Stimulated activated CD4-positive, alpha-beta T cell treated with anti-CD3 and anti-CD28 coated beads, TNF-alpha, amount 100 ng/mL, for 1 hour (primary cell): ENCODE measurements at places on chromosomes 3 and 15.

GRCh38 chr3:145780301-145780700, 380.7 kb downstream of the PLOD2 start:
- DNase-seq = no peak

- DNase-seq = no peak
Measured at GRCh38 chr15:85490856-85491255, 110.5 kb downstream of the AKAP13 start.

DNA sequence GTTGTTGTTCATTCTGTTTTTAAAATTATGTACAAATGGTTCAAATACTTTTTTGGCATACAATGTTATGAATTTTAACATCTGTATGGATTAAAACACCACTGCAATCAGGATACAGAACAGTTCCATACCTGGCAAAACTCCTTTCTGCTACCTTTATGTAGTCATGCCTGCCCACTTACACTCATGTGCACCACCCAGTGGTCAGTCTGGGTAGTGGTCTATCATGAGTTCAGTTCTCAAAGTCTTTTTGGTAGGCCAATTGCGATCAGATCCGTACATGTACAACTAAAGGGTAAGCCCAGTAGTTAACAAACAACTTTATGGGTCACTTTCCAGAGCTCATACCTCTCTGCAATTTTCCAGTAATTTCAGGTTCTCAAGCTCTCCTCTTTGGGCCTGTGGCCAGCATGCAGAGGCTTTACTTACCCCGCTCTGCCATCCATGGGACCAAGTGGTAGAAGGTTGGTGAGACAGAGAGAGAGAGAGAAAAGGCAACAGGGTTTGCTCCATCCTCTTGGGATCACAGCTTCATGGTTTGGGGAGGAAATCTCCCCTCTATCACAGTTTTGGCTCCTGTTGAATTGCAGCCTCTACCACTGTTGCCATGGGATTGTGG, 63.9 kb upstream of the FAM98B start:
- DNase-seq = no peak

- DNase-seq = no peak
Measured at GRCh38 chr3:134903837-134904236, 108.8 kb downstream of the EPHB1 start.

GRCh38 chr15:66864871-66865281, 162.8 kb downstream of the SMAD6 start:
- DNase-seq = no peak

DNA sequence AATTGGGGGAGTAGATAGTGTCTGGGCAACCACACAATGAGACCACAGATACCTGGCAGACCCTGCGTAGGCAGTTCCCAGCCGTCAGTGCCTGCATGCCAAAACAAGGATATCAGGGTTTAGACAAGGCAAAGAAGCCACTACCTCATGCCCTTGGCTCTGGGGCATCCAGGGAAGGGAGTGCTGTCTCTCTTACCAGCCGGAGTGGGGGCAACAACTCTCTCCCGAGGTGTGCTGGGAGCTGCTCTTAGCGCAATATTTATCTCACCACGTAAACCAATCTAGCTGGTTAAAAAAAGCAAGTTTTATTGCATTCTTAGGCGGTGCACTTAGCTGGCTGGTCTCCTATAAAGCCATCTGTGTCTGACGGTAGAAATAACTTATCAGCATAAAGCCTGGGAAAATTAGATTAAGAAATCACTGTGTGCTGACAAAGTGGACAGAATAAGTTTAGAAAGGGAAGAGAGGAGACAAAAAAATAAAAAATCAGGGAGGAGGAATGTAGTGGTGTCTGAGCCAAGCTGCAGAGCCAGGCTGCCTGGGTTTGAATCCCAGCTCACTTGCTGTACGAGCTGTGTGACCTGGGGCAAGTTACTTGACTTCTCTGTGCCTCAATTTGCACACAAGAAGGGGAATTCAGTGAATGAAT, 273.2 kb downstream of the PDZRN3 start:
- DNase-seq = no peak

- DNase-seq = no peak
Measured at GRCh38 chr3:7421065-7421464, 560.1 kb downstream of the GRM7 start.

DNA sequence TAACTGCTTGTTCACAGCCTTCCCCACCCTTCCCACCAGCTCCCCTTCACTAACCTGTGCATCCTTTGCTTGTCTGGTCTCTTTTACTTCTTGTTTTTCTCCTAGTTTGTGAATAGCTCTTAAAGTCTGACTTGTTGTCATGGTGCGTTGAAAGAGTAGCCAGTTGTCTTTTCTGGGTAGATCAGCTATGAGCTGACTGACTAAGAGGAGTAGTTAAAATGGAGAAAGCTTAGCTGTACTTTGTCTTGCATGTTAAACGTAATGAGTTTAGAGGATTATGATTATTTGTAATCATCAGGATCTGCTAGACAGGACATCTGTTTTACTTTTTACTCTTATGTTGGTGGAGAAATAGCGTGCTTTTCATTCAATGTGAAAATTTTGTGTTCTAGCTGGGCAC, 35.9 kb downstream of the ATP2C1 start:
- no peak for DNase-seq

DNA sequence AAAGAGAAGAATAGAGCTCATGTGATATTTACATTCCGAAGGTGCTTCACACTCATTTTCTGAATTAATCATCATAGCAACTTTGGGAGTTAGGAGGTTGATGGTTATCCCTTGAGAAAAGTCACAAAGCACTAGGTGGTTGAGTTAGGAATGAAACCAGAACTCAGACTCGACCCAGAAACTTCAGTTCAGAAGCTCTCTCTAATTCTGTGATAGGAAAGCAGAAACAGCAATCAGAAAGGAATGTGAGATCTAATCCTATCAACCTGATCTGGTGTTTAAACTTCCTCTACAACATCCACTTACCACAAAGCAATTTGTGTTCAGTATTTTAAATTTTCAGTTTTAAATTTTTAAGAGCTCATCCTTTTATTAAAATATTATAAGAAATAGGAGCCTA, 211.2 kb downstream of the CNTN3 start:
- DNase-seq = no peak

- no peak for DNase-seq
Measured at GRCh38 chr3:194782698-194783404, 97.2 kb downstream of the FAM43A start.

- DNase-seq = no peak
Measured at GRCh38 chr3:15629860-15630597, 28.5 kb downstream of the BTD start.

- no peak for DNase-seq
Measured at GRCh38 chr15:81926981-81927380, 118.8 kb downstream of the MEX3B start.

DNA sequence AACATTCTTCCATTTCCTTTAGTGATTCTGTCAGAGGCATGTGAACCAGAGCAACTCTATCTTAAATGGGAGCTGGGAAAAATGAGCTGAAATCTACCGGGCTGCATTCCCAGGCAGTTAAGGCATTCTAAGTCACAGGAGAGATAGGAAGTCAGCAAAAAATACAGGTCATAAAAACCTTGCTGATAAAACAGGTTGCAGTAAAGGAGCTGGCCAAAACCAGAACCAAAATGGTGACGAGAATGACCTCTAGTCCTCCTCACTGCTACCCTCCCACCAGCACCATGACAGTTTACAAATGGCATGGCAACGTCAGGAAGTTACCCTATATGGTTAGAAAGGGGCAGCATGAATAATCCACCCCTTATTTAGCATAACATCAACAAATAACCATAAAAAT, 66.4 kb downstream of the B3GALNT1 start:
- DNase-seq = no peak

DNA sequence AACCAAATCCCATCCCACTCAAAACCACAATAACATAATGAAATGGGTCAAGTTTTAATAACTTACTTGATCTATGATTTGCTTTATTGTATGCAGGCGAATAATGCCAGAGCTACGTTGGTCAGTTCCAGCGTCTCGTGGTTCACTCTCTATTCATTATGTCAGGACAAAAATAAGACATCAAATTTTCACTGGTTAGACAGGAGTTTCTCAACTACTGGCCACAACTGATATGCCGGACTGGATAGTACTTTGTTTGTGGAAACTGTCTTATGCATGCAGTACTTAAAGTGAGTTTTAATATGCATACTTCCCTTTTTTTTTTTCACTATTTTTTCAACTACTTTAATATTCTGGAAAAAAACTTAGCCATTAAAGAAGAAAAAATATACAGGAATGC, 94.4 kb downstream of the TJP1 start:
- DNase-seq = no peak

- no peak for DNase-seq
Measured at GRCh38 chr15:48470096-48470495, 138.9 kb downstream of the DUT start.

DNA sequence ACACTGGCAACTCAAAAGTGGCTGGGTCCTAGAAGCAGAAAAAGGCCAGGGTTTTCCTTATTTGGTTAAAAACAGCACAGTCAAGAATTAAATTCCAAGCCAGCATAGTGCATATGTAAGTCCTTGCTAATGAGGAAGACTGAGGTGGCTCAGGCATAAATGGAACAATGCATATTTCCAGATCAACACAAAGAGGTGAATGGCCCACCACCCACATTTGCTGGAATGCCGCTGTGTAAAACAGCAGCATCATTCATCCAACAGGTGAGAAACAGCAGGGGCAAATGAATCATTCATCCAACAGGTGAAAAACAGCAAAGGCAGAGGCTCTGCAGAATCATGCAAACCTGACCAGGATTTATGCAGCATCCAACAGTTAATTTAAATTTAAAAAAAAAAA, 32.9 kb downstream of the GPR176 start:
- no peak for DNase-seq

GRCh38 chr3:4595710-4596113, 102.6 kb downstream of the ITPR1 start:
- DNase-seq = no peak

DNA sequence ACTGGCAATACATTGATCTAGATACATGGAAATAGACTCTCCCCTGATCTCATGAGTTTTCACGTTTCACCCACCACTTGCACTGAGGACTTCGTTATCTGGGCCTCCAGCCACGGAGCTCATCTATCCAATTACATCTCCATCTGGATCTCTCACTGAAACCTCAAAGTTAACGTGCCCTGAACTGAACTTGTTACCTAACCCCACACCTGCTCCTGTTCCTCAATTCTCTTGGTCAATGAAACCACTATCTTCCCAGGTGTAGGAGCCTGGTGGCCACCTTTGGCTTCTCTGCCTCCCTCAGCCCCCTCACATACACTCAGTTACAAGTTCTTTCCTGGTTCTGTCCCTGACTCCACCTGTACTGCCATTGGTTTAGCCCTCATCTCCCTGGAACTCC, 9.7 kb downstream of the DGKG start:
- DNase-seq = no peak

GRCh38 chr3:141969711-141970110, 93.3 kb downstream of the ATP1B3 start:
- no peak for DNase-seq

- no peak for DNase-seq
Measured at GRCh38 chr15:63973212-63974009, 72.9 kb downstream of the DAPK2 start.

GRCh38 chr15:70170096-70170699, 72.5 kb upstream of the TLE3 start:
- no peak for DNase-seq

DNA sequence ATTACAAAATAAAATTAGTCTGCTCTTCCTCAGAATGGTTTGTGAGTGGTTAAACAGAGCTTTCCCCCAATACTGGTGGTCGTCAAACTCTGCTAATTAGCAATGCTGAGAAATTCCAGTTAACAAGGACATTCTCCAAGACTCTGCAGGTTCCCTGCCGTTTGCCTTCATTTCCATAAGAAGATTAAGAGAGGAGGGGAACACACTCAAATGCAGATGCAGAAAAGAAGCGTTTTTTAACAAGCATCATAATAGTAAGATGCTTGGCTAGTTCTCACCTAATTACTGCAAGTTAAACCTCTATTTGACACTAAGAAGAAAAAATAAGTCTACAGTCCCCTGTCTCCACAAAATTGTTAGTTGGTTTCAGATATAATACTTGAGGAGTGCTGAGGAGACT, 3.7 kb upstream of the SOX2 start:
- DNase-seq = no peak

DNA sequence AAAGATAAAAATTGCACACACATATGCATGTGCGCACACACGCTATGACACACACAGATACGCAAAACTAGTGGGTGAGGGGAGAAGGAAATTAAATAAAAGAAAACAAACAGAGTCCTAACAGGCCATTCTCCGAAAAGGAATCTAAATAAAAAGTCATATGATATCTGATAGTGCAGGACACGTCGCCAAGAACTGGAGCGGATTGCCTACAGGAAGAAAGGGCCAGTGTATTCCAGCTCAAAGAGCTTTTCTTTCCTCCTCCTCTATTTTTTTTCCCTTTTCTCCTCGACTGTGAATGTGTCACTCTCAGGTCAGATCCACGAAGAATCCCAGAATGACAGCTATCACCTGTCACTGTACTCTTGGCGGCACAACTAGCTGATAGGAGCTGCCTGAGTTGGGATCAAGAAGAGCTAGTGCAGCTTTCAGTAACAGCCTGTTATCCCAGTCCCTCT, 157.8 kb downstream of the TIGIT start:
- DNase-seq = no peak

- no peak for DNase-seq
Measured at GRCh38 chr3:127711896-127712295, 39.1 kb downstream of the ABTB1 start.
